ENCODE measurements at places on chromosomes 1 and 21.
A peak's percentile ranks its signal among the peaks of the same experiment; 100 is the strongest.

DNA sequence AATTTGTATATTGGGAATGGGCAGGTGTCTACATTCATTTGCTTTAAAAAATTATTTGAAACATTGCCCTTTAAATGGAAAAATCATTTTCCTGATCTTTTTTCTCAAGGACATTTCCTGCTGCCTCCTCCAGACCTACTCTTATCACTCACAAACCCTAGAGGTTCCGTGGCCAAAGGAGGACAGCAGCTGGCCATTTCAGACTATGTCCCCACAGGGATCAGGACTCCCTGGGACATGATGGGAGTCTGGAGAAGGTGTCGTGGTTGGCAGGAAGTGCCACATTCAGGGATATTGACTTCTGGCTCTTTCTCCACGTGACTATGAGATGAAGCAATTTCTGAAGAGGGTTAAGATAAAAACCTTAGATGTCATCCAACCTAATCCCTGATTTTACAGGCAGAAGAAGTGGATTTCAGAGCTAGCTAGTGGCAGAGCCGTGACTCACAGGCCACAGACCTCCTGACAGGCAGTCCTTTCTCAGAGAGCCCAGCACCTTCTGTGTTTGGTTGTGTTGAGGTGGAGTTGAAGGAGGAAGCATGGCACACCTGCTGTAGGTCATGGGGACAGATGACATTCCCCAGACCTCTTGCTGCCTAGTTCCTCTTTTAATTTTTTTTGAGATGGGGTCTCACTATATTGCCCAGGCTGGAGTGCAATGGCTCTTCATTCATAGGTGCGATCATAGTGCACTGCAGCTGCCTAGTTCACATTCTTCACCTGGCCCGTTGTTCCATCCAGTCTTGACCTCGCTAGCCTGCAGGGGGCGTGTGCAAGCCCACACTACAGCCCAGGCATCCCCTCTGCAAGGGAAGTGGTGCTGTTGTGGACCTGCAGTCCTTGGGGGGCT lies 25.5 kb upstream of the IL10 start:
- no peak for DNase-seq

GRCh38 chr21:36981049-36981391 lies 14.6 kb upstream of the HLCS start:
- no peak for DNase-seq

- no peak for DNase-seq
These were observed 188.0 kb downstream of the GRIK3 start for GRCh38 chr1:36846357-36846756.

GRCh38 chr21:37463083-37463801 lies 96.7 kb downstream of the DYRK1A start:
- no peak for DNase-seq

GRCh38 chr1:214427871-214428277 lies 123.5 kb downstream of the PTPN14 start:
- peak; percentile 93 for DNase-seq

DNA sequence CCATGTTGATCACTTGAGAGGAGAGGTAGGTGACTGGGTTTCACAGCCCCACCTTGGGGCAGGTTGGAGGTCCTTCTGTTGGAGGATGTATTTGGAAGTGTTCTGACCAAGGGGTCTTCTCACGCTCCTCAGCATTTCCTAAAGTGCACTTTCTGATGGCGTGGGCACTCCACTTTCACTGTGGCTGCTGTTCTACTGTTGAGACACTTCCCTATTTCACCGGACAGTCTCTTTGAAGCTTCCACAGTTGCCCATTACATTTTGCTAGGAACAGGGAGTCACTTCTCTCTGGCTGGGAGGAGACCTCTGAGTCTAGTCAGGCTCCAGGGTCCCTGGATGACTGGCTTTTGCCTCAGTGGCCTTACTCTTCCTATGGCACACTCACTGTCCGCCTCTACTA lies 180.0 kb upstream of the LMO4 start:
- no peak for DNase-seq

- DNase-seq, result no peak
These were observed 17.2 kb upstream of the C4BPB start for GRCh38 chr1:207071426-207071825.

DNA sequence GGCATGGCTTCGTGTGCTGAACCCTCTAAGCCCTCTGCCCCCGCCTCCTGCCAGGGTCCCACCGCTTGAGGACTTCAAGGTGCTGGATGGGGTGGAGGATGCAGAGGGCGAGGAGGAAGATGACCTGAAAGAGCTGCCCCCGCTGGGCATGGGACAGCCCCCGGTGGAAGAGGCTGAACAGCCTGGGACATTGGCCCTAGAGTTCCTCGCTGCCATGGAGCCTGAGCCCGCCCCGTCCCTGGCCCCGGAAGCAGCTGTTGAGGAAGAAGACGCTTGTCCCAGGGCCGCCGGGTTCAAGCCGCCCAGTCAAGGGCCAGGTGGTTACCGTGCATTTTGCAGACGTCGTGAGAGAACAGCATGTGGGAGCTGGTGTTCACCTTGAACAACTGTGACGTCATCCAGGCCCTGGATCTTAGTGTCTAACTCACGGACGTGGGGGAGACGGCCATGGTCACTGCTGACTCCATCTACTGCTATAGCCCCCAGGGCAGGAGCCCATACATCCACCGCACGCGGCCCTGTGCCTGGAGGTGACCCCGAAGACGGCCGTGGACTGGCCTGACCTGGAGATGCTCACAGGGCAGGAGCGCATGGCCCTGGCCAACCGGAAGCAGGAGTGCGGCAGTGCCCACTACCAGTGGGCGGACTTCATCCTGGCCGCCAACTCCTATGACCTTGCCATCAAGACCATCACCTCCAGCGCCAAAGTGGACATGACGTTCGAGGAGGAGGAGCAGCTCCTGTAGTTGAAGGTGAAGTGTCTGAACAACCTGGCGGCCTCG lies 90.1 kb downstream of the PPP1R12B start:
- no peak for DNase-seq

- no peak for DNase-seq
These were observed 75.8 kb downstream of the ARHGEF16 start for GRCh38 chr1:3530086-3530925.

GRCh38 chr21:41961282-41961701 lies 7.5 kb upstream of the C2CD2 start:
- DNase-seq, result no peak

GRCh38 chr1:228497206-228497605 lies 10.0 kb downstream of the RNF187 start:
- DNase-seq, result no peak

DNA sequence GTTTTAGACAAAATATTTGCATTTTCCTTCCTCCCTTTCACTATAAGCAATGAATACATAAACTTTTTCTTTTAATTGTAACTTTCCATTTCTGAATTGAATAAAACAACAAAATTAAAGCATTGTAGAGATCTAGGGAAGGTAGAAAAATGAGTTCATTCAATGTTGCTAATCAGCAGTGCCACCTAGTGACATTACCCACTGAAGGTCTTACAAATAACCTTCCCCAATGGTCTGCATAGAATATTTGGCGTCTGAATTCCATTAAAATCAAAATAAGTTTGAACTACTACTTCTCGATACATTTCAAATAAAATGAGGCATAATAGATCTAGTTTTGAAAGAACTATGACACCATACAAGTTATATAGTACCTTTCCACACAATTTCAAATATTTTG lies 19.6 kb downstream of the FH start:
- DNase-seq, result no peak

DNA sequence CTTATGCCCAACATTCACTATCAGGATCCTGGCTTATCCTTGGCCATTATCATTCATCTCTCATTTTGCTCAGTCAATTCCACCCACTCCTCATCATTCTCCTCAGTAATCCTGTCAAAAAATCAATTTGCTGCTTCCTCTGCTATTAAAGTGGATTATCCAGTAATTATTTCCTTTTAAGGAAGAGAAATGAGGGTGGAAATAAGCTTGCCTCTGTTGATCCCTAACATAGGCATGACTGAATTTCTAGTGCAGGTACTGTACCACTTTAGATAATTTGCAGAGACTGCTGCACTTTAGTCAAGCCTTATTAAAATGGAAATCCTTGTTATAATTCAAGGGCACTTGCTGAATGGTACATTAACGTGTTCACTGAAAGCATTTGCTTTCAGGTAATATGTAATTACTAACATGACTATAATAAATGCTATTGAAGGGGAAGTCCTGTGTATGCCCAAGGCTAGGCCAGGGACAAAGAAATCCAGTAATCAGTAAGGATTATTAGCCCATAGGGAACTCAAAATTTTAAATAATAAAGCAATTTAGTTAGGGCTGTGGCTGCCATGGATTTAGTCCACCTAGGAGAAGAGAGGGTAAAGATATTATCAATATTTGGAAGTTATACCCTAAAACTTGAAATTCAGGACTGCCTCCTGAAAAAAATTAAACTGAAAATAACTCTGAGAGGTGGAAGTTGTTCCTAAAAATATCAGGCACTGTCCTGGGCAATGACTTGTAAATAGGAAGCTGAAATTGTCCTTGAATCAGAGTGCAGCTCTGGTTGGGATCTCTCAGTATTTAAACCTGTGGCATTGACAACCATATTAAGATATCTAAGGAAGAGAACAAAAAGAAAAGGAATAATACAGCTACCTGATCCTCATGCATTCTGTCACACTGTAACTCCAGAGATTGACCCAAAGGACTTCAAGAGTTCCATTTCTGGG lies 43.4 kb downstream of the RGS2 start:
- no peak for DNase-seq

DNA sequence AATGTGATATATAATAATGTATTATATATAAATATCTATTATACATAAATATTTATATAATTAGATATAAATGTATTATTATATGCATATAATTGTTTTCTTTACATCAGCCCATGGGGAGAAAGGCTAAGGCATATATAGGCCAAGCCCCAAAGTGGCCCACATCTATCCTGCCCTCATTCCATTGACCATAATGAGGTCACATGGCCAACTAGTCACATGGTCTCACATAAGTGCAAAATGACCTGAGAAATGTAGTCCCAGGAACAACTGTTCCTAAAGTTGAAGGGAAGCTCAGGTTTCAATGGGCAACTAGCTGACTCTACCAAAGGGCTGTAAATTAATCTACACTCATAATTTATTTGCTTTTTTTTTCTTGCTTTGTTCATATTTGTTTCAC lies 14.5 kb upstream of the CCDC185 start:
- DNase-seq, result no peak

DNA sequence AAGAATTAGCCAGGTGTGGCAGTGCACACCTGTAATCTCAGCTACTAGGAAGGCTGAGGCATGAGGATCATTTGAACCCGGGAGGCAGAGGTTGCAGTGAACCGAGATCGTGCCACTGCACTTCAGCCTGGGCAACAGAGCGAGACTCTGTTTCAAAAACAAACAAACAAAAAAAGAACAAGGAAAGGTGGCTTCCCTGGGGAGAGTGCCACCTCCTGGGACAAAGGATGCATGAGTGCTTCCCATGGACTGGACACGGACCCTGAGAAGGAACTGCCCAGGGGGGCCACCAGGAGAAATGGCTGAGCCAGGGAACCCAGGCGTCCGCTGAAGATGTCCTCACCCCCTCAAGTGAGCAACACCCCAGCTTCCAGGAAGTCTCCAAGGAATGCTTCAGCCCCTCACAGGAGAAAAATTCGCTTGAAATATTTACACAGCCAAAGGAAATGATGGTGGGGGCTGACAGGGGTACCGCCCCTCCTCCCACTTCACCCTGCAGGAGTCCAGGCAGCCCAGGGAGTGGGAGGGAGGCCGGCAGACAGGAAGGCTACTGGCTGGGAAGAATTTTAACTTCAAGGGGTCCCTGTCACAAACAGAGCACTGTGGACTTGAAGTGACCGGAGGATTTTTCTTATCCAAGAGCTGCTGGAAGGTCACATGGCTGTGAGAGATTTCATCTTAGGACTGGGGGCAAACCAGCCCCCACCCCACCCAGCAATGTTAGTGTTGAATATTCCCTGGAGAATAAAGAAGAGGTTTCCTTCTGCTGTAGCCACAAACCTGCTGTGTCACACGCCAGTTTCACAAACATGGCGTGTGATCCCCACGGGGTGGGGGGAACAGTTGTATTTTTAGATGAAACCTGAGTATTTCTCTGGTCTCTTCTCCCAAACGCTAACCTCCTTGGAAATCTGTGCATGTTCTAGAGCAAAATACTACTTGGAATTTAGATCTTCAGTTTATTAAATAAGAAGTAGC lies 90.8 kb upstream of the SLC25A33 start:
- DNase-seq, result no peak

DNA sequence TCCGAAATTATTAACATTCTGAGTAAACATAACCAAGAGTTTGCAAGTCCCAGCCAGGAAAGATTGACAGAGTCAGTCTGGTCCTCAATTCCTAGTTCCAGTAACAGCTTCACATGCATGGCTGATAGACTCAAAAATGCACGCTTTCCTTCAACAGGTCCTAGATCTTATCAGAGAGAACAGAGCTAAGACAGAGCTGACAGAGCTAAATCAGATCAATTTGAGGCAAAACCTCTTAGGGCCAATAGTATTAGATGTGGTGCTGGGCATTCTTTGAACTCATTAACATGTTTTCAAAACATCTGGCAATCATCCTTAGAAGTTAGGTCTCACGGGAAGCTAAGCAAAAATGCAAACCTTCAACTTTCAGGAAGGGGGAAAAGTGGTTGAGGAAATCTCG lies 114.0 kb downstream of the GREM2 start:
- no peak for DNase-seq

DNA sequence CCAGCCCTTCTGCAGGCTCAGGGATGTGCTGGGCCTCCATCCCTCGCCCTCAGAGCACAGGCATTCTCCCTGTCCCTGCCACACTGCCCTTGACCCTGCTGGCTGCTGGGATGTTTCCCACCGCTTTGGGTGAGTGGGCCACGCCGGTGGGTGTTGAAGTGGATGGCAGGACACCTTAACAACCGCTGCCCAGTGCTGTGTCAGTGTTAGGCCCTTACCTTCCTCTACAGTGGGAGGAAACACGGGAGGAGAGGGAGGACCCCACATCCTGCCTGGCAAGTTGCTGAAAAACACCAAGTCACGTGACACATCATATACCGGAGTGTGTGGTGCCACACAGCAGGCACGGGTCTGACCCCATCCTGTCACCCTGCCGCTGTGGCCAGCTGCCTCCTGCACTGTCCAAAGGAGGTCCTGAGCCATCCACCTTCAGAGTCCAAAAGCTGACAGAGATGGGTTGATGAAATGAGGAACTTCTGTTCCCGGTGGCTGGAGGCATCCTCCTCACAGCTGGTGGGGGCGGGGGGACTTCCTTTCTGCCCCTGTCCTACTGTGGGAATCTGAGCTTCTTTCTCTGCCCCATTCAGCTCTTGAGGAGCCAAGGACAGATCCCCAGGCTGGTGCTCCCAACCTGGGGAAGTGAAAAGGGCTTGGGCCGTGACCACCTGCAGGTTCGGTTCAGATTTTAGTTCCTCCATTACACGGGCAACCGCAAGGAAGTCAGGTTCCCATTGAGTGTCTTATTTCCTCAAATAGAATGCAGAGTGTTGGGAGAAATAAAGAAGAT lies 3.2 kb upstream of the THEMIS2 start:
- DNase-seq, result no peak

DNA sequence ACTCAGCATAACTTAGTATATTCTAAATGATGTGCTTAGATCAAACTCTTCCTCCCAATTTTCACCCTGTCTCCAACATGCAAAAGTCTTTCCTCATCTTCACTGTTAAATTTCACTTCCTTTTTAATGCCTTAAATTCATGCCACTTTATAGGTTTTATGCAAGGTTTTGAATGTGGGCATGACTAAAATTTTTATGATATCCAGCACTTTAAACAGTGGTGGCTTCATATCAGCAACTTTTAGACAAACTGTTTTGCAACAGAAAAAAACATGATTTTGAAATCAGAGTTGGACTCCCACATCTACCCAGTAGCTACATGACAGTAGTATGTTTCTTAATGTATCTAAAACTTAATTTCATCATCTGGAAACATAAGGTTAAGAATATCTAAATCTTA lies 84.7 kb upstream of the ZP4 start:
- no peak for DNase-seq

Data from non-pigmented ciliary epithelial cell (primary cell).